ENCODE measurements at places on chromosomes 7 and 10.

GRCh38 chr10:12780634-12781601 is 220.6 kb downstream of the CCDC3 start:
- DNase-seq: no peak

- no peak for DNase-seq
Measured at GRCh38 chr10:24344279-24344678, 135.3 kb downstream of the KIAA1217 start.

DNA sequence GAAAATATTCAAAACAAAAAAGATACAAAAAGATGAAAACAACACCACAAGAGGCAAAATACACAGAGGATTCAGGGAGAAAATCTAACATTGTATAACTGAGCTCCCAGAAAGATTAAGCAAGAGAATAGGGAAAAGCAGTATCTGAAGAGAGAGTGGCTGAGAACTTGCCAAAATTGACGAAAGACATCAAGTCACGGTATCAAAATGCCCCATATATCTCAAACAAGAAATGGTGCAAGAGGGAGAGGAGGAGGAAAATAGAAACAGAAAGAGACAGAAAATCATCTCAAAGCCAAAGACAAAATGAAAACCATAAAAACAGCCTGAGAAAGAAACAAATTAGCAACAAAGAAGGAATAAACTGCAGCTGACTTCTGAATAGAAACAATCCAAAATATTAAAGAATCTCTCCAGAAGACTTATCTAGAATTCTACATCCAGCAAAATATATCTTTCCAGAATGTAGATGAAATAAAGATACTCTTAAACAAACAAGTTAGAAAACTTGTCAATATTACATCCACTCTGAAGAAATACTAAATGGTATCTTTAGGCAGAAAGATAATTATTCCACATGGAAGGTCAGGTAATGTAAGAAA is 5.5 kb downstream of the USP6NL start:
- DNase-seq: no peak

GRCh38 chr10:62745581-62745980 is 58.9 kb upstream of the ADO start:
- no peak for DNase-seq

DNA sequence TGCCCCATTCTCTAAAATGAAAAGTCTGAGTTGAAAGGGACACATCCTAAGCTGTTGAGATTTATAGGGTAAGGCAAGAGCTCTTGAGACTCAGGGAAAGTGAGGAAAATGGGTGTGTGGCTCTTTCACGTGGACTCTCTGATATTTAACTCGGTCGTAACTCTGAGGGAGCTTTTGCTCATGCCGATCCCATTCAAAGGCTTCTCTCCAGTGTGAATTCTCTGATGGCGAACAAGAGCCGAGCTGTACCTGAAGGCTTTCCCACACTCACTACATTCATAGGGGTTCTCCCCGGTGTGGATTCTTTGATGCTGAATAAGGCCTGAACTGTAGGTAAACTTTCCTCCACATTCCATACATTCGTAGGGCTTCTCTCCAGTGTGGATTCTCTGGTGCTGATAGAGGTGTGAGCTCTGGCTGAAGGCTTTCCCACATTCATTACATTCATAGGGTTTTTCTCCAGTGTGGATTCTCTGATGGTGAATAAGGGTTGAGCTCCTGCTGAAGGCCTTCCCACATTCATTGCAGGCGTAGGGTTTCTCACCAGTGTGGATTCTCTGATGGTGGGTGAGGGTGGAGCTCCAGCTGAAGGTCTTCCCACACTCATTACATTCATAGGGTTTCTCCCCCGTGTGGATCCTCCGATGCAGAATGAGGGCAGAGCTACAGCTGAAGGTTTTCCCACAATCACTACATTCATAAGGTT is 10.4 kb downstream of the ZNF3 start:
- DNase-seq: no peak

GRCh38 chr7:140595468-140596092 is 45.0 kb downstream of the DENND2A start:
- no peak for DNase-seq

DNA sequence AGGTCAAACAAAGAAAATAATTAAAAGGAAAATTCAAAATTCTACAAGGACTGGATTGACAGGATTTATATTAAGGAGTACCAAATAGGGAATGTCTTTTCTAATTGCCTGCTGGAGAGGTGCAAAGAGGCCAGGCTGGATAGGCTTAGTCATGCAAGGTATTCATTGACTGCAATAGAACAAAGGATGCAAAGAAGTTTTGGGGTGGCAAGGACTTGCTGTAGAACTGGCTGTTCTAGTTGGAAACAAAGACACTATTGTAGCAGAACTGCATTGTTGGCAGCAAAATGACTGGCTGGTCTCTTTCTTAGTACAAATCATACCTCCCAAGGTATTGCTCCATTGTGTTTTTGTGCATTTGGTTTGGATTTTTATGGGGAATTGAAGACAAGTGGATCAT is 10.1 kb downstream of the ITGB8 start:
- no peak for DNase-seq

GRCh38 chr10:4514445-4515108 is 311.4 kb upstream of the AKR1E2 start:
- no peak for DNase-seq

GRCh38 chr10:4271193-4271592 is 486.2 kb upstream of the KLF6 start:
- DNase-seq: no peak

DNA sequence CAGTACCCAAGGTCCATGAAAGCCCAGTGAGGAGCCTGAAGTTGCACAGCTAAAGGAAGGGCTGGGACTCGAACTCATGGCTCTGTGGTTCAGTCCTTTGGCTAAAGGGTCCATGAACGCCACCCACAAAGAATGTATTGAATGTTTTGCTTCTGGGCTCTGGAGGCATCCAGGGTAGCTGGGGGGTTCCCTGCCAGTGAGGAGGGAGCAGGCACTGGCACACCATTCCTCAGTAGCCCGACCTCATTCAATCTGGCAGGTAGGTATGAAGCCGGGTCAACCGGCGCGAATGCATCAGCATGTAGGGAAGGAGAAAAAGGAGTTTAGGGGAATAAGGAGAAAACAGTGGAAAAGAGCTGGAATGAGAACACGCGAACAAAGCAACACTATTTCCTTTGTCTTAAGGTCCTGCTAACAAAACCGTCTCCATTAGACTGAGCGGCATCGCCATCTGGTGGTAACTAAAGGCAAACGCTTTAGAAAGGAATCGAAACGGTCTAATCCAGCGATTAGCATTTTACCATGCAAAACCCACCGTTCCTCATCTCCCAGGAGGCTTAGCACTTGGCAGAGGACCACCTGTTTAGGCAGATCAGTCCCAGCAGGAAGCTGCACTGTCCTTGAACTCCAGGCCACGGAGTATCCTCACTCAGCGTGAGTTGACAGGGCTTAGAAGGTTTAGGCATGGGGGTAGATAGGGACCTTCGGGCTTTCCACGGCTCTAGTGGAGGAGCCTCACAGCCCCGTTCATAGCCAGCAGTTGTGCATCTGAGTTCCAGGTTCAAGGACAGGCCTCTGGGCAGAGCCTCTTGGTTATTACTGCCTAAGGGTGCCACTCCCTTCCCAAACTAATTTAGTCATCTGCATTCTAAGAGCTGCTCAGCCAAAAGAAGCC is 122.8 kb downstream of the UBE2H start:
- peak; percentile 27 for DNase-seq

DNA sequence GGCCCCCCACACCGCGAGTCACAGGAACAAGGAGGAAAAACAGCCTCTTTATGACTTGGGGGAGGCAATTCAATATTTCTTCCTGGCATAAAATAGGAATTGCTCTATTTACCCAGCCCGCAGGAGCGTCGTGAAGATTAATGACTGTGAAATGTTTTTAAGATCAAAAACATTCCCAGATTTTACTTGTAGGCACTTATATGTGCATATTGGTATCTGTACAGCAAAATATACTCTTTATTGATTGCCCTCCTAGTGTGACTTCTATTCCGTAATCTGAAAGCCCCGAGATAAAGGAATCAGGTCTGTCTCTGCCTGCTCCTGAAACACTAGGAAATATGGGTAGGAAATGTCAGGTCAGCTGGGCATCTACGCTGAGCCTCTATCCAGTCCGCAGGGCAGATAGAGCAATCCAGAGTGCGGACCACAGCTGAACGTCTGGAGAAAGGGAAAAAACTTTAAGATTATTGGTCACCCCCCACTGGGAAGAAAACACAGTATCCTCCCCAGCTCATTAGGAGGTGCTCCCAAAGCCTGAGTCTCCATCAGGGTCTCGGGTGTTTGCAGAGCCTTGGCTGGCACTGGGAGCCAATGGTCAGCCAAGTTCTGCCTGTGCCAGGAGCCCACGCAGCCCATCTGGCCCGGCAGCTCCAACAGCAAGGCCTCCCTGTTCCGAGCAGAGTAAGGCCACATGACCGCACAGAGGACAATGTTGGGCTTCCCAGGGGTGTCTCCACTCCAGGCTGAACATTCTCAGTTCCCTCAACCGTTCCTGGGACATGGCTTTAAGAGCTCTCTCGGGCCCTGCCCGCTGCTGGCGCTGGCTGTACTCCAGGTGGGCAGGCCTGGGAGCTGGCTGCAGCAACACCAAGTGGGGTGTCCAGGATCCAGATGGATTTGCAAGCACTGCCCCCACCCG is 7.7 kb downstream of the CTBP2 start:
- peak; percentile 82 for DNase-seq

- peak; percentile 1 for DNase-seq
Measured at GRCh38 chr7:47979145-47979831, at the start of gene HUS1. Gene HUS1 (minus strand): TSS chr7:47979615. CDS start chr7:47979519, 96 bp downstream.

GRCh38 chr7:150686030-150686631 is 625 bp downstream of the GIMAP2 start:
- no peak for DNase-seq

DNA sequence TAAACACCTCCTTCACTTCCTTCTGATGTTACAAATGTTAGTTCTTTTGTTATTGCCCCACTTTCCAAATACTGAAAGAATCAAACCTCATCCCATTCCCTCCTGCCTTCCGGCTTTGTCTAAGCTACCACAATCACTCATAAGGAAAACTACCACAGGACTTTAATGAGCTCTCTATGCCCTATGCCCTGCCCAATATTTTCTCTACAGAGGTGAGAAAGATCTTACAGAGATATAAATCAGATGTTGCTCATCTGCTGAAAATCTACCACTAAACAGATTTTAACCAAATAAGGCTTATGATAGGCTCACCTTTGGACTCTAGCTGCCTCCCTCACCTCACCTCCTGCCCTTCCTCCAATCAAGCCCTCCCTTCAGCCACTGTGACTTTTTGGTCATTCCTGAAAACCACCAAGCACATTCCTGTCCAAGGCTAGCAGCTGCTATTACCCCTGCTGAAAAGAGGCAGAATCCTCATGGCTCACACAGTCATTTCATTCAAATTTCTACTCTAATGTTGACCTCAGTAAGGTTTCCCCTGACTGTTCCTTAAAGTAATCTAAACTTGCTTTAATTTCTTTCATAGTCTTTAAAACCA is 7.7 kb downstream of the ZNF33B start:
- DNase-seq: no peak

DNA sequence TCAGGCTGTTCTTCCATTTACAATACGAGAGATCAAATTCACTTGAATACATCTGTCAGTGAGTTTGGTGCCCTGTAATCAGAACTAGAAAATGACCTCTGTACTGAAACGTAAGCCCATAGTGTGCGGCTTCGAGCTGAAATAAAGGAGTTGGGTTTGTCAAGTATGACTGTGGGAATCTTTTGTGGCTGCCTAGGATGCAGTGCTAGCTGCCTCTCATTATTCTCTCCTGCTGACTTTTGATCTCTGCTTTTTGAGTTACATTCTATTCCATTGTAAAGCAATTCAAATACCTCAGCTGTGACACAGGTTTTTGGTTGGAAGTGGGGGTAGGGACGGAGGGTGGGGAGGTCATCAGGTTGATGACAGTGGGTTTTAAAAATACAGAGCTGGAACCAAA is 40.4 kb downstream of the ICA1 start:
- DNase-seq: no peak

- no peak for DNase-seq
Measured at GRCh38 chr10:58064714-58065528, 202.8 kb downstream of the IPMK start.

DNA sequence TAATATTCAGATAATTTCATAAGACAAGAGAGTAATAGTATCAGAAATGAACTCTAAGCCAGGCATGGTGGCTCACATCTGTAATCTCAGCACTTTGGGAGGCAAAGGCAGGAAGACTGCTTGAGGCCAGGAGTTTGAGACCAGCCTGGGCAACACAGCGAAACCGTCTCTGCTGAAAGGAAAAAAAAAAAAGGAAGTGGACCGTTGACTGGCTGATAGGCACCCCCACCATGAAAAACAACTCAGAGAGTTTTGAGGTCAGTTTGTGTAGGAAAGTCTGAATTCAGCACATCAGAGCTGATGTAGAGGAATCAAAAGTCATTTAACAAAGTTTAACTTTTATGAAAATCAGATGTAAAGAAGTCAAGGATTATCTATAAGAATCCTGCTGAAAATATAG is 63.2 kb upstream of the AMPH start:
- DNase-seq: no peak

GRCh38 chr10:33381451-33382215 is 47.2 kb upstream of the NRP1 start:
- DNase-seq: no peak

- DNase-seq: no peak
Measured at GRCh38 chr7:132771301-132771730, 195.0 kb upstream of the PLXNA4 start.

DNA sequence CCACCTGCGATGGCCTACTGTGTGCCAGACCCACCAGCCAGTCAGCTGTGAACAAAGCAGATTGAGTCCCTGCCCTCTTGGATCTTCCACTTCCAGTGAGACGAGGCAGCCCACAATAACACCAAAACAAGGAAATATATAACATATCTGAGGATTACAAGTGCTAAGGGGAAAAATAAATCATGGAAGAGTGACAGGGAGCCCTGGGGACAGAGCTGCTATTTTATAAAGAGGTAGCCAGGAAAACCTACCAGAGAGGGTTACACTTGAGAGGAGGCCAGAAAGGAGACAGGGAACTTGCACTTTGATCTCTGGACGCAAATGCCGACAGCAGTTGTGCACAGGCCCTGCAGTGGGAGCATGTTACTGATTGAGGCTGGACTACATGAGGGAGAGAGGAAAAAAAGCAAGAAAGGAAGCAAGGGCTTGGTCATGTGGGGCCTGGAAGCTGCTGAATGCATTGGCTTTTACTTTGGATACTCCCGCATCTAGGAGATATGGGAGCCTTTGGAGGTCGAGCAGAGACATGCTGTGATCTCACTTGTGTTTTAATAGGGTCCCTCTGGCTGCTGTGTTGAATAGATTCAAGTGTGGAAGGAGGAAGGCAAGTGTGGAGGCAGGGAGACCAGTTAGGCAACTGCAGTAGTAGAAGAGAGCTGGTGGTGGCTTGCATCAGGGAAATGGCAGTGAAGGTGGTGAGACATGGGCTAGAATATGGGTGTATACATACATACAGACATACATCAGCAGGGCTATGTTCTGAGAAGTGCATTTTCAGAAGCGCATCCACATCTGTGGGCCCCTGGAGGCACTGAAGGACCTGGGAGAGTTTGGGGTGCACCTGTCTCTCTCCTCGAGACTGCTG is 26.2 kb downstream of the MINDY4 start:
- no peak for DNase-seq
